ENCODE measurements at places on chromosomes 16 and 17.
A peak's percentile ranks its signal among the peaks of the same experiment; 100 is the strongest.

GRCh38 chr16:75074920-75075687 is 41.5 kb downstream of the LDHD start:
- DNase-seq, result peak; percentile 64

GRCh38 chr17:80805032-80805751 is 186.4 kb upstream of the CHMP6 start:
- no peak for DNase-seq

- DNase-seq, result no peak
Measured at GRCh38 chr17:62876063-62876462, 67.9 kb upstream of the MARCHF10 start.

DNA sequence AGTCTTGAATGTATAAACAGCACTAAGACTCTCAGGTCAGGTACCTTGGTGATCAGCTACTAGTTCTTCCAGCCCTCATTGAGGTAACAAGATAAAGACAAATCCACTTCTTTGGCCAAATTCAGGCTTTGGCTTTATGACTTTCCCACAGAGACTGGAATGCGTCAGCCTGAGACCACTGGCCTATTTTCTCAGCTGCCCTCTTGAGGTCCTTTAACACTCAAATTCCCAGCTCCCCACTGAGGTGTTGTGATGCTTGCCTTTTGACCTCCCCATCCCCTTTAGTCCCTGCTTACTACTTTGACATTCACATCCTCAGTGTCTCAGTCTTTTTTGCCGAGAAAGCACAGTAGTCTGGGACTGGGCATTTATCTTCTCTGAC is 10.6 kb downstream of the TNFAIP1 start:
- DNase-seq, result no peak

- DNase-seq, result peak; percentile 24
Measured at GRCh38 chr17:8223356-8224126, 13.2 kb upstream of the AURKB start.

DNA sequence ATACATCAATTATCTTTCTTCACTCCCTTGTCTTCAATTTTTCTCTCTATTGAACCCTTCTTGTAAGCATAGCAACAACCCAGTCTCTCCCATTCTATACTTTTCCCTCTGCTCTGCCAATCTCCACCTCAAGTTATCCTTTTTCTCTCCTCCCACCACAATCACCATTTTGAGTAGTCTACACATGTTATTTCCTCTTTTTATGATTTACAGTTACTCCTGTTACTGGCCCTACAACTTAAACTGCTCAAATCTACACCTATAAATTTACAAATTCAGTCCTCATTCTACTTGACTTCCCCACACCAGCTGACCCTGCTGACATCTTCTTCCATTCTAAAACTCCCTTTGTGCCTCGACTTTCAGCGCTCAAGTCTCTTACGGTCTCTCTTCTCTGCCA is 84.6 kb downstream of the SPAG9 start:
- DNase-seq, result no peak

DNA sequence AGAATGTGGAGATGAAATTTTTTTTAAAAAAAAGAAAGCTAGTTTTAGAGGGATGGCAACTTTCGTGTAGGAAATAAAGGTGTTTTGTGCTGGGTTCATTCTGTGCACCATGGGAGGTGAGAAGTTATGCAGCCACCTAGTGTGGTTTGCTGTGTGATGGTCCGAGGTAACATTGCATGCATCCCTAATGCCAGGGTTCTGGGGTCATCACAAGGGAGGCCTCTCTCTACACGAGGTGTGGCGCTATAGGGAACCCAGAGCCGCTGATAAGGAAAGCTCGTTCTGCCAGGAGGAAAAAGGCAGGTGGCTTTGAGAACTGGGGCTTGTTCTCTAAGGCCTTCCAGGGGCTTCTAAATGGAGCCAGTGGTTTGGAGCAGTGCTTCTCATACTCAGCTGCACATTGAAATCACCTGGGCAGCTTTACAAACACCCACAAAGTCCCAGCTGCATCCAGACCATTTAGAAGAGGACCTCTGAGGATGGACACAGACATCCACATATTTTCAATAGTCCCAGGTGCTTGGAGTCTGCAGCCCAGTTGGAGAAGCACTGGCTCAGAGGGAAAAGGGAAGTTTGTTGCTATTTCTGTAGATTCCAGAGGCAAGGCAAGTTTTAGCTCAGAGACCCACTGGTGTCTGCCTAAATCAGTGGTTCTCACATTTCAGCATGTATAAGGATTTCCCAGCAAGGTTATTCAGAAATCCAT is 43.5 kb downstream of the VPS35L start:
- no peak for DNase-seq

- DNase-seq, result no peak
Measured at GRCh38 chr16:9761870-9762269, 420.4 kb downstream of the GRIN2A start.

DNA sequence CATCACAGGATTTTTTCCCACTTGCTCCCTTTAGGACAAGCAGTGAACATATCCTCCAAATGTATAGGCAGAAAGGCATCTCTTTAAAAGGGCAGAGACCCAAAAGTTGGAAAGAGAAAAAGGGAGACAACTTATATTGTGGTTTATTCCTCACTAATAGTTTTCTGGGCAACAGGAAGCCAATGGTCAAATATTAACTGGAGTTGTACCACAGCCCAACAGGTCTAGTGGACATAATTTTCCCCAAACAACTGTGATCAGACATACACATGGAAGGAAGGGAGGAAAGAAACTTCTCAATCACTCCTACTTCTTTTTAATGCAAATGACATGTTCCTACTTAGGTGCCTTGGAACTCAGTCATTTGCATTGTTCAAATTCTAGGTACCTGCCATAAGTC is 78.4 kb downstream of the SOX9 start:
- no peak for DNase-seq

- DNase-seq, result no peak
Measured at GRCh38 chr17:66432996-66433551, 130.7 kb downstream of the PRKCA start.

- no peak for DNase-seq
Measured at GRCh38 chr17:29549177-29549923, 17.5 kb downstream of the ABHD15 start.

DNA sequence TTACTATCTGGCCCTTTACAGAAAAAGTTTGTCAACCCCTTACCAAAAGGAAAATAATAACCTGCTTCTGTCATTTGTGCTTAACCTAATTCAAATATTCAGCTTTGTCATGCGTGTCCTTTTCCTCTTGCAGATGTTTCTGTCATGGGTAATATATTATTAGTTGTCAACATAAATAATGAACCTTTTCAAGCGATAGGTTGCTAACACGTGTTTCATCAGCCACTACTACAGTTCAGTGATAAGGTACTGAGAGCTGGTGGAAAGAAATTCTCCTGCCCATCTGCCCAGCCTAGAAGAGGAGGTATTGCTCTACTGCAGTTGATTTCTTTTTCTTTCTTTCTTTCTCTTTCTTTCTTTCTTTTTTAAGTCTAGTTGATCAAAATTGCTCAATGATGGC is 12.0 kb upstream of the SRSF1 start:
- DNase-seq, result no peak

DNA sequence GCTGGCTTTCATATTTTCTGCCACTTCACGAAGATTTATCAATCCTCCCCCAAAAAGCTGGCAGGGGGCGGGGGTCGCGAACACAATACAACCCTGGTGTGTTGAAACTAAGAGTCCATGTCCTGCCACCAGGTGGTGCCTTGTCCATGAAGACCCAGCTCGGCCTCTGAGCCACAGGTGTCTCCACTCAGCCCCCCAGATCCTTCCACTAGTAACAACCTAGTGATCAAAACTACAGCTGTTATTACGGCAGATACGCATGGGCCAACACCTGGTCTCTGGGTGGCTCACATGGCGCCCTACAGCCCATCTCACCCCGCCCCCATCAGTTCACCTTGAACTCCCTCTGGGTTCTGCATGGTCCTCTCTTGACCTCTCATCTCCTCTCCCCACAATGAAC is 27.7 kb downstream of the USP7 start:
- DNase-seq, result no peak

DNA sequence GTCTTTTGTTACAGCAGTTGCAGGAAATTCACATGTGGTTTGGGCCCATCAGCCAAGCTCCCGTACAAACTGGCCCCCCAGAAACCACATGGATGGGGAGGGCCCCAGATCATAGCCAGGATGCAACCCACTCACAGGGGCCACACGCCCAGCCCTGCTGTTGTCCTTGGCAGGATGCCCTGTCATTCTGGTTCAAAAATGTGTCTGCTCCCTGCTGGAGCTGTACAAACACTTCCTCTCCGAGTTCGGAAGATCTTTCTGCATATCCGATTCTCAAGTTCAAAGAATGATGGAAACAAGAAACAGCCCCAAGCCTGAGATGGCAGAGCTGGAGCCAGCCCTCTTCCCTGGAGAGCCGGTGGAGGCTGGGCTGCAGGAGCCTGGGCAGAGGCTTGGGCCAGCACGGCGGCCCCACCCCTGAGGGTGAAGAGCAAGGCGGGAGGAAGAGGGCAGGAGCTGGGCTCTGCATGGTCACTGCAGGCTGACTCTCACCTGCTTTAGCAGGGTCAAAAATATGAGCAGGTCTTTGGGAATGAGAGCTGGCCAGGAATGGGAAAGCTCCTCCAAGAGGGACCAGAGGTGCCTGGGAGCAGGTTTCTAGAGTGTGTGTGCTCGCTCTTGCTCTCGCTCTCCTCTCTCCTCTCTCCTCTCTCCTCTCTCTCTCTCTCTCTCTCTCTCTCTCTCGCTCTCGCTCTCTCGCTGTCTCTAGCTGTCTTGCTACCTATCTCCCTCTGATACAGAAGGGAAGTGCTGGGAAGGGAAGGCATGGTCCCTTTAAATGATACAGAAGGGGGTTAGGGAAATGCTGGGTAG is 34.7 kb upstream of the ENPP7 start:
- no peak for DNase-seq

DNA sequence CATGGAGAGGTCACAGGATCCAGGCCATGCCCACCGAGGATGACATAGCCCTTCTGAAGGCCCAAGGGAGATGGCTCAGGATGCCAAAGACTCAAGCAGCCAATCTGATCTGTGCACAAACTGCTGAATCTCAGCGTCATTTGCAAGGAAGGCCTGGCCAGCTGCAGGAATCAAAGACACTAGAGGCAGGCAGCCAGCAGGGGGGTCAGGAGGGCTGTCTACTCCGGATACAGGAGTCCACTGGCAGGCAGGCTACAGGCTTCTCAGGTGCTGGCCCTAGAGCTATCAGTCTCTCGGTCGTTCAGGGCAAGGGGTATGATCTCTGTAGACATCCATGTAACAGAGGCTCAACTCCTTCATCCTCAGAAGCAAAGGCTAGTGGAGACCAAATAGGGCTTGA is 1735.3 kb downstream of the TP53TG3F start:
- no peak for DNase-seq

DNA sequence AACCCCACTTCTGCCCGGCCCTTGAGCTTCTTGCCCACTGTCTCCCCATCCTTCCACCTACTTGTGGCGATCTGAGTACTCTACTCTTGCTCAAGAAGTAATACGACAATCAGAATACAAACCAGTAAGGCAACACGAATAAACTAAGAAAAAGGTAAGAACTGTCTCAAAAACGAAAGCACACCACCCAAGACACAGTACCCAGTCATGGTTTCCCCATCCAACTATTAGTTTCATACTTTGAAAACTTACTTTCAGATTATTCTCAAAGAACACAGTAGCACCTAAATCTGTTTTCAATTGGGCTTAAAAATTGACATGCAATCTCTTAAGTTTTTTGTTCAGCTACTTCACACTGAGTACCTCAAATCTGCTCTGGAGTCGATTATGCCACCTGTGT is 13.9 kb downstream of the GINS2 start:
- DNase-seq, result no peak
